ENCODE measurements at places on chromosomes 5 and 9. TPM values are rescaled to one million over a fixed set of nuclear protein-coding genes. Genes with fewer than 3 reads are reported as not detected.

- H3K27me3 ChIP-seq, result no peaks in the 10 kb centered on the region
- H3K27ac ChIP-seq, result no peak overlapping the region
- no peak for DNase-seq
- no peaks in the 10 kb centered on the region for H3K4me1 ChIP-seq
These were observed 78.5 kb downstream of the SH3TC2 start for GRCh38 chr5:148984345-148984744.

DNA sequence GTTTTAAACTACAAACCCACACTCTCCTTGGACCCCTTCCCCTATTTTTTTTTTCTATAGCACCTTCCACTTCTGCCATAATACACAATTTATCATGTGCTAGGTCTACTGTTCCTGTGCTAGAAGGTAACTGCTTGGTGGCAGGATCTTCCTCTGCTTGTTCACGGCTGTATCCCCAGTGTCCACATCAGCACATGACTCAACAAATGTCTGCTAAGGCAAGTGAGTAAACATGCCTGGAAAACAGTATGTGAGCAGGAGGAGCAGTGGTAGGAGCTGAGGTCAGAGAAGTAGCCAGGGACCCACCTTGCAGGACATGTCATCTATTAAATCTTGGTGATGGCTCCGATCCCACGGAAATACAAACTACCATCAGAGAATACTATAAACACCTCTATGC lies 79.4 kb downstream of the AUH start:
- DNase-seq, result no peak
- no peak overlapping the region for H3K27ac ChIP-seq
- peaks cover 8% of the 10 kb centered on the region for H3K4me1 ChIP-seq

Gene CORO2A
- polyA plus RNA-seq, result 0.56 TPM

Gene ANXA2R
- 0.87 TPM for polyA plus RNA-seq

Gene SPATA31D3
- polyA plus RNA-seq, result not detected

Data from pancreas (tissue), 10 donors.